ENCODE measurements at places on chromosomes 12 and 14.

GRCh38 chr14:97458255-97458654, 661.1 kb downstream of the VRK1 start:
- DNase-seq = no peak

DNA sequence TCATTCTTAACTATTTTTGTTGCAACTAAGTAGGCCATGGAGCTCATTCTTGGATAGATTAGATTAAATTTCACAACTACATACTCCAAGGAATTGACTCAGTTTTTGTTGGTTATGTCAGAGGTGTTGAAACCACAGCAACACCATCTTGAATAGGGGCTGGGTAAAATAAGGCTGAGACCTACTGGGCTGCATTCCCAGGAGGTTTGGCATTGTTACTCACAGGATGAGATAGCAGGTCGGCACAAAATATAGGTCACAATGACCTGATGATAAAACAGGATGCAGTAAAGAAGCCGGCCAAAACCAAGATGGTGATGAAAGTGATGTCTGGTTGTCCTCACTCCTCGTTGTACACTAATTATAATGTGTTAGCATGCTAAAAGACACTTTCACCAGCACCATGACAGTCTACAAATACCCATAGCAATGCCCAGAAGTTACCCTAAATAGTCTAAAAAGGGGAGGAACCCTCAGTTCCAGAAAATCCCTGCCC, 20.9 kb downstream of the DMAC2L start:
- DNase-seq = no peak

DNA sequence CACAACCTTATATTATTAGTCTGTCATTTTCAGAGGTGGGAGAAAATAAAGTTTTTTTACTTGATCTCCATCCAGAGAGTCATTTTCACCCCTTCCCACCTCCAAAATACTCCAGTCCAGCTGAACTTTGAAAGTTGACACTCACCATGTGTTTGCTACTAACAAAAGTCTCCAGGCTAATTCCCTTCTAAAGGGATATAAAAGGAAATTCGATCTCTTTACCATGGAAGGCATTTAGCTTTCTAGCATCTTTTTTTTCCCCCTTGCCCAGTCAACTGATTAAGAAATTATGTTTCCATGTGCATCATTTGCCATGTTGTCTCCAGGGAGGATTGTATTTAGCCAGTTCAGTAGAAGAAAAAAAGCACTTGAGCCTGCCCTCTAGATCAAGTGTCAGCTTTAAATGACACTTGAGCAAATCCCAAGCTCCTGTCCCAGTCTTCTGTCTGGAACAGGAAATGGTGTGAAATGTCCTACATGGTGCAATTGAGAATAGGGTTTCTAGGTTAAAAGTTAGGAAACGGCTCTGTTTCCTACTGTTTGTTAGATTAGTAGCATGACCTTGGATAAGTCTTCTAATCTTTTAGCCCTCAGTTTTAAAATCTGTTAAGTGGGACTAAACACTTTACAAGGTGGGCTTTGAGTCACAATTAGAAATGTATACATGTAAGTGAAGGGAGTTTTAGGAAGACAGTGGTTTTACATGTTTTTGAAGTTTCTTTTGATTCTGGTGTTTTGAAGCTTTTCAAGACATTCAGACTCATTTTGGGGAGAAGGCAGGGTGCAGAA, 67.2 kb downstream of the GNS start:
- no peak for DNase-seq

- DNase-seq = no peak
These were observed 27.9 kb upstream of the ATP2A2 start for GRCh38 chr12:110253176-110253575.

GRCh38 chr14:64540208-64541202, at the start of gene HSPA2:
Gene HSPA2 (plus strand): TSS chr14:64540741. CDS start chr14:64540850, 109 bp downstream.
- DNase-seq = peak; percentile 96

- no peak for DNase-seq
These were observed 445.2 kb downstream of the NAV3 start for GRCh38 chr12:78275886-78276285.

DNA sequence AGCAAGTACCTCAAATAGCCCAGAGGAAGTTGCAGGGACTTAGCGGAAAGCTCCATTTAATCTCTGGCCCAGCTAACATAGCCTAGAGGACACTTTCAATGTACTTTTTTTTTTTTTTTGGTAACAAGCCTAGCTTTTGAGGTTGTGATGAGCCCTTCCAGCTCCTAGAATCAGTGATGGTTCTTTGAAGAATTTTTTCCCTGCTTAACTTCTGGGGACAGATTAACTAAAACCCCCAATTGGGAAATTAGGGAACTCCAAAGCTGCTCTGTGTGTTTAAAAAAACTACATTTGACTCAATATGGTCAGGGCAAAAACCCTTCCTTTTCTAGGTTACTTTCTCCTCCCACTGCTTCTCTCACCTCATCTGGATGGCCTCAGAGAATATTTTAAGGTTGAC, 23.9 kb upstream of the ITGA5 start:
- DNase-seq = no peak

- DNase-seq = no peak
These were observed 110.6 kb upstream of the TMEM132D start for GRCh38 chr12:130014485-130014807.

- no peak for DNase-seq
These were observed 165.4 kb upstream of the CPNE8 start for GRCh38 chr12:39070775-39071174.

DNA sequence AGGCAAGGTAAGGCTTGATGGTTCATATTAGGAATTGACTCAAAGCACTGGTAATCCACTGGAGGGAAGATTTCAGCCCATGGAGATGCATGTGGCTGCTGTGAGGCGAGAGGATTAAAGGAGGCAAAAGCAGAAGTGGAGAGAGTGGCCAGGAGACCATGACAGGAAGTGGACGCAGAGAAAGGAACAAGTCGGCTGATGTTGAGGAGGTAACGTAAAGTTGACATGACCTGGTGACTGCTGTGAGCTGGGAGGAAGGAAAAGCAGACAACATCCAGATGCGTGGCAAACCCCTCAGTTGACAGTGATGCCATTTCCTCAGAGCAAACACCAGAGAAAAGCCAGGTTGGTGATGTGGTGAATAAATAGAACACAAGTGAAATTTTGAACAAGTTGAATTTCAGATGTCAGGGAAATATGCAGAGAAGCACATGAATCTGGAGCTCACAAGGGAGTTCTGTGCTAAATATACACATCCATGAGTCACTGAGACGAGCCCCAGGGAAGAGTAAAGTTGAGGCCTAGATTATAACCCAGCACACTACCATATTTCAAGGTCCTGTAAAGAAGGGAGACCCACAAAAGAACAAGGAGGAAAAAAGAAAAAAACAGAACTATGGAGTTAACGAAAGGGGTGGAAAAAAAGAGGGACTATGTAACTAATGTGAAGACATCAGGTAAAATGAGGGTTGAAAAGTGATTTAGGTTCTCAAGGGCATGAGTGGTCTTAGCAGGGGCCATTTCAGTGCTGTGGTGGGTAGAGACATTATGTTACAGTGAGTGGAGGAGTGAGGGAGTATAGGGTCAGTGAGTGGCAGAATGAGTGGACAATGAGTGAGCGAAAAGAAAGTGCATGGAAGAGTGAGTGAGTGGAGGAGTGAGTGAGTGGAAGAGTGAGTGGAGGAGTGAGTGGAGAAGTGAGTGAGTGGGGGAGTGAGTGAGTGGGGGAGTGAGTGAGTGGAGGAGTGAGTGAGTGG, 61.6 kb upstream of the GZMB start:
- DNase-seq = no peak

GRCh38 chr14:97116546-97116945, 319.4 kb downstream of the VRK1 start:
- no peak for DNase-seq

GRCh38 chr12:84785281-84785680, 127.3 kb downstream of the SLC6A15 start:
- no peak for DNase-seq

DNA sequence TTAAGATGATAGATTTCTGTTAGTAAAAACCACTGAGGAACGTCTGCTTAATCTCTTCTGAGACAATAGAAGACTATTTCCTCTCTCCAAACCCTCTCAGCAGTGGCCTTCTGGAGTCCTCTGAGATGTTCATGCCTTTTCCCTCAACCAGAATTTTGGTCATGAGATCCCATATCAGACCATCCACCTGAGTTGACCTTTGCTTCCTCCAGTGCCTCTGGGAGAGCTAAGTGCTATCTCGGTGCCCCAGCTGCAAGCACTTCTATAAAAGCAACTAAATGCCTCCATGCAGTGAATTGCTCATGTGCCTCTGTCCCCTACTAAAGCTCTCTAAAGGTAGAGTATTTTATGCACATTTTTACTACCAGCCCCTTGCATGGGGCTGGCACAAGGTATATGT, 172.8 kb upstream of the BCL2L14 start:
- DNase-seq = no peak
